Posterior vena cava (tissue), 2 donors: ENCODE measurements at places on chromosomes 1 and 21.

GRCh38 chr1:57281324-57281723 is 142.5 kb downstream of the DAB1 start:
- no peak for DNase-seq

GRCh38 chr1:60034999-60035398 is 38.6 kb downstream of the C1orf87 start:
- no peak for DNase-seq

GRCh38 chr1:16366722-16367257 is at the start of gene SZRD1:
SZRD1 (plus strand) TSS chr1:16367242; CDS start chr1:16367258, 16 bp downstream.
- peak; percentile 99 for DNase-seq

GRCh38 chr1:113429461-113430153 is 39.3 kb downstream of the MAGI3 start:
- no peak for DNase-seq

DNA sequence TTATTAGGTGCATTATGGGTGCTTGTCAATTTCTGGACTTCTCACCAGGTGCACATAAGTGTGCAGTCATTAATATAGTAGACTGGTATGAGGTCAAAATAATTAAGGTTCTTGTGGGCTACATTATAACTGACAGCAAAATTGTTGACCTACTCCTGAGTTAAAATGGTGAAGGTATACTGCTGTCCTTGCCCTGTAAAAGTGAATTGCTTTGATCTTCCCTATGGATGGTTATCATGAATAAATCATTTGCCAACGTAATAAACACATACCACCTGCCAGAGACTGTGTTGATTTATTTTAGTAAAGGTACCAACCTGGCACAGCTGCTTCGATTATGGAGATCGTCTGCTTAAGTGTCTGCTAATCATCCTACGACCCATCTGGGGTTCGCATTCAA is 201.6 kb upstream of the KCNK2 start:
- DNase-seq, result no peak

- DNase-seq, result no peak
Observed at GRCh38 chr1:200526709-200527612, 93.6 kb downstream of the KIF14 start.

- DNase-seq, result peak; percentile 62
Observed at GRCh38 chr21:45581322-45581712, 39.1 kb upstream of the SLC19A1 start.

DNA sequence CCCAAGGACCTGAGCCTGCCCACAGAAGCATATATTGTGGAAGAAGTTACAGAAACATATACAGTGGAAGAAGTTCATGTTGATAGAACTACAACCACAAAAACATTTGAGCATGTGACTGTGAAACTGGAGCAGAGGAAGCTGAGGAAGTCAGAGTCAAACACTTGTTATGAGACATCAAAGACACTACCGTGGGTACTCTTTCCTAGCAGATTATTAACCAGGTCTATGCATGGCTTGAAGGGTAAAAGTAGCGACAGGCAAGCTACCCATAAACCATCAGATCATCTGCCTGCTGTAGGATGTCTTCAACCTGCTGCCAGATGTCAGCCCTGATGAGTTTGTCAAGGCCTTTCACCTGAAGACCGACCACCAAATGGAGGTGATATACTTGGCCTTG is 35.8 kb downstream of the IVNS1ABP start:
- no peak for DNase-seq
